ENCODE measurements at places on chromosomes 4 and X.
A peak's percentile ranks its signal among the peaks of the same experiment; 100 is the strongest.

DNA sequence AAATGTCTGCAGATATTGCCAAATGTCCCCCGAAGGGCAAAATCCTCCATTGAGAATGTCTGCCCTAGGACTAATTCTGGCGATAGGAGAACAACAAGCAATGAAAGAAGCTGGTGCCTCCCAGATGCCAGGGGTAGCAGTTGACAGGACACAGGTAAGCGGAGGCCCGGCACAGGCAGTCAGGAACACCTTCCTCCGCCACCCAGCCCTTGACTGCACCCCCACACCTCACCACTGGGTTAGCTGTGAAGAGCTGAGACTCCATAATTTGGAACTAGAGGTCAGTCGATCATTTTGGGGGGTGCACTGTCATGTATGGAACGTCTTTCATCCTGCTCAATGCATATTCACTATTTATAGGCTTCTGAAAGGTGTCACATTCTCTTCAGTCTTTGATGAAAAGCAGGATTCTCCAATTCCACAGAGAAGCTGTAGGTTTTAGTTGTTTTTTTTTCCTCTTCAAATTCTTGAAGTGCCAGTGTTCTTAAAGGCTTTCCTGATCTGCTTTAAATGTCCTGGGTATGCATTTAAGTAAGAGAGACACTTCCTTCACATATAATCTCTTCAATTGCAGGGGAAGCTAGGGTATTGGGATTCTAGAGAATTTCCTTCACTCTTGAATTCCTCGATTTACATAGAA is 111.6 kb upstream of the ZFP42 start:
- no peak for DNase-seq

DNA sequence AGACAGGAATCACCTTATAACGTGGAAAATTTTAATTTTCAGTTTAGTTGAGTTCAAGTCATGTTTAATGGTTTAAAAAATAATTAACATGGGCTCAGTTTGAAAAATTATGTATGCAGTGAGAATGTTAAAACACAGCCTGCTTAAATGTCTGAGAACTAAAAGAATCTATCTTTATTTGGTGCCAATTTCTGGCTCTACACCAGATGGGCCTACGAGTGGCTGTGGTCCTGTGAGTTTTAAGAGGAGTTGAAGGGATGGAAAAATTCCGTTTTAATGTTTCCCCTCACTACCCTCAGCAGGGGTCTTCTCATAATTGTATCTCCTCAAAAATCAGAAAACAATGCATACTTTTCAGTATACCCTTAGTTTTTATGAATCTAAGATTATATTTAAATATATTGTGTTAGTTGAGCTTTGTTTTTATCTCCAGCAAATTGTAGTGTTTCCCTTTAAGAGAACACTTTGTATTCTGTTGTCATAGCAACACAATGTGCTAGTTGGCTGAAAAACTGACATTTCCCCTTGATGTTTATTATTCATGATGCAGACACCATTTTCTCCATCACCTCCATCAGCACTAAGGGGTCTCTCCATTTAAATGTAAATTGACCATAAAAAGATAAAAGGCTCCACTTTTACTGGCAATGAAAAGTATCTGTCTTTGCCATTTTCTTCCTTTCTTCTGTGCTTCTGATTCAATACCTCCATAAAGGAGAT is 393.5 kb upstream of the GRIA3 start:
- DNase-seq = no peak

GRCh38 chr4:90118527-90119195 is 8.5 kb upstream of the CCSER1 start:
- peak; percentile 39 for DNase-seq

GRCh38 chrX:37959212-37960021 is 46.9 kb upstream of the SYTL5 start:
- no peak for DNase-seq

GRCh38 chr4:146269228-146269653 is 54.9 kb downstream of the REELD1 start:
- DNase-seq = no peak

DNA sequence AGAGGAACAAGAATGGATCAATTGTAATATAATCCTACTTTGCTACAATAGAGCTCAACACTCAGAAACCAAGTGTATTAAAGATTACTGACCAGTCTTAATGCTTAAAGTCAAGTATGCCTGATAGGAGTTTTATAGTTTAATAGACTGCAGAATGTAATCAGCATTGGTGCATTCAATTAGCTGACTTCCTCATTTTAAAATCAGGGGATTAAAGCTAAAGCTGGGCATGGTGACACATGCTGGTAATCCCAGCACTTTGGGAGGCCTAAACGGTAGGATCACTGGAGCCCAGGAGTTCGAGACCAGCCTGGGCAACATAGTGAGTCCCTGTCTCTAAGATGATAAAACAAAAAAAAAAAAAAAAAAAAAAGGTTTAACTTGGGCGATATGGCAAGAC is 10.8 kb downstream of the HNRNPDL start:
- DNase-seq = no peak

DNA sequence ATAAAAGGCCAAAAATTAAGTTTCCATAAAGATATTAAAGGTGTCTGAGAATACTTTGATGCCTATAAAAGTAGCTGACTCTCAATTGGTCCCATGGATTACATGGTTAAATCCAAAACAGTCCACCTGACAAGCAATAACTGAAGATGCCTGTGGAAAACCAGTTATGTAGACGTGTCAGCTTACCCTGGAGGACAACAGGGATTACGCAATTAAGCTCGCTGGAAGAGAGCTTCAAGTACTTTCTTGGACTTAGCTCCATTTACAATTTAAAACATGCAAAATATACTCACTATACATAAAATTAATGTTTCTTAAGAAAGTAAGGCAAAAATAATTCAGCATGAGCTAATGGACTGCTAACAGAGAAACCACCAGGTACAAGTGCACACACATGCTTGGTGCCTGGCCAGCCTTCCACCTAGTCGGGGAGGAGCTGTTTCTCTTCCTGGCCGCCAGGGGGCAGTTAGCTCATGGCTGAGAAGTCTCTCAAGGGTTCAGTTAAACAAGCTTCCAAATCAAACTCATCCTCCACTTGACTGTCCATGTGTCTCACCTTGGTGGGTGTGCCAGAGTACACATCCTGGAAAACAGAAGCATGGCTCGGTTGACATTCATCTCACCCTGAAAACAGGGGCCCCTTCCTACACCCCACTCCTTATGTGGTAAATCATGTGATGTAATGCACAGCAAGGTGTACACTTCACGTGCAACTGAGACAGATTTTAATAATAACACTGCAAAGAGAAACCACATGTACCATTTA is 9.2 kb upstream of the FAM53A start:
- peak; percentile 62 for DNase-seq

- no peak for DNase-seq
These were observed 90.4 kb downstream of the MOSPD2 start for GRCh38 chrX:14963447-14964236.

Data from NCI-H526 (cell line).